T-helper 2 cell treated with Interferon-gamma antibody and Interleukin-4, amounts not matched to agents 5 μg/mL and 100 μg/mL, for 36 hours (primary cell): ENCODE measurements at places on chromosomes 16 and 17.

DNA sequence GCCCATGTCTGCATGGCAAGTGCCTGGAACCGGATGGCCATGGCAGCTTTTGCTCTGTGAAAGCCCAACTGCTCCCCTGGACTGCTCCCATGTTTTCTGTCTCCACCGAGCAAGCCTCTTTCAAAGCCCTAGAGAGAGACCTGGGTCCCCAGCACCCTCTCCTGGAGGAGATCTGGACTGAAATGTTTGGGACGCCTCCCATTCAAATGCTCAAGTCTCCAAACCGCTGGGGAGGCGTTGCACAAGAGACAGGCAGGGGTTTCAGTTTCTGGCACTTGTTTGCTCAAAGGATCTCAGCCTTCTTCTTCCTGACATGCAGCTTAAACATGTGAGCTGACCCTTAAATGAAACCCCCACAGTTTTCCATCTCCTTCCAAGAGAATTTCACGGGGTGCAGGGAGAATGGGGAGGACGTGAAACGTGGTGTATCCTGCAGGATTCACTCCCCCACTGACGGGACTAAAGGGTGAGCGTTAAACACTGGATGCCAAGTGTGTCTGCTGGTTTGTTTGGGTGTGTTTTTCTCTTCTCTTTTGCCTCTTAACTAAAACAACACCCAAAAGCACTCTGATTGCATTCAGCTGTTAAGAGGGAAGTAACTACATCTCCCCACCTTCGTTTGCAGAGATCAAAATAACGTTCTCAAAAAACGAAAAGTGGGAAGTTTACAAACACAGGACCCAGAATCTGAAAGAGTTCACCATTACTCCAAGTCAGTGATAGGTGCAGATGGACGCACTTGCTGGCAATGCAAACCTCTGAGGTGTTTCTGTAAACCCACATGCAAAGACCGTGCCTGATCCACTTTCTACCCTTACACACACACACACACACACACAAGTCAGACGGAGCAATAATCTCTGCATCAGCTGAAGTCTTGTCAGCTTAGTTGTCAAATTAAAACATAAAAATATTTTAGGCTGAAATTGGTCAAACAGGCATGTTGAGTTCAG is 256.9 kb downstream of the C16orf95 start:
- no peak for DNase-seq

DNA sequence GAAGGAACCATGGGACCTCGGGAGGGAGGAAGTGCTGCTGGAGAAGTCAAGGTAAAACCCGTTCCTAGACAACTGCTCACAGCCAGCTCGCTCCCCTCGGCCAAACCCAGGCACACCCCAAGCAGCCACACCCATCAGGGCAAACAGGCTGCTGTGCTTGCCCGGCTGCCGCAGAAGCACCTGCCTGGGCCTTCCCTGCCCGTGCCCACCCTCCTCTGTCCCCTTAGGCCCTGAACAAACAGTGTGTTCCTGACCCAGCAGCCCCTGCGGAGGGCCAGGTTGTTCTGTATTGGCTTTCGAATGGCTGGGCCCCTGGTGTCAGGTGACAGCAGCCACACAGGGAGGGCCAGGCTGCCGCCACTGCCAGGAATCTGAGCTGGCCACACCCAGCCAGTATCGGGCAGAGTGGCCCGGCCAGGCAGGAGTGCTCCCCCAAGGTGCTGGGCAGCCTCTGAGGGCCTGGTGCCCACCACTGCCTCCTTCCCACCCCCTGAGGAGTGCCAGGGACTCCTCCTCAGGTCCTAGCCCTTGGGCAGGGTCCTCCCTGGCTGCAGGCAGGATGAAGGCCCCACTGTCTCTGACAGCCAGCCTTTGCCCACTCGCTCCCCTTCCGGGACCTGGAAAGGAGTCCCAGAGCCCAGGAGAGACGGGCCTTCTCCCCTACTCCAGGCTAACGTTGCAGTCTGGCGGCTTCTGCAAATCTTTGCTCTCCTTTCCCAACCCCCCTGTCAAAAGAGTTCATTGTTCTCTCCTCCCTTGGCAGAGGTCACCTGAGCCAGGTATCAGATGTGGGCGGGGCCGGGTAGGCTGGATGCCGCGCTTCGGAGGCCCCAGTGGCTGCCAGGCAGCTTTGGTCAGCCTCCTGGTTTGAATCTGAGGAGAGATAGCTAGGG is 24.0 kb downstream of the LLGL2 start:
- DNase-seq = no peak

- DNase-seq = no peak
Observed at GRCh38 chr17:3890878-3891219, 2.0 kb downstream of the CAMKK1 start.

DNA sequence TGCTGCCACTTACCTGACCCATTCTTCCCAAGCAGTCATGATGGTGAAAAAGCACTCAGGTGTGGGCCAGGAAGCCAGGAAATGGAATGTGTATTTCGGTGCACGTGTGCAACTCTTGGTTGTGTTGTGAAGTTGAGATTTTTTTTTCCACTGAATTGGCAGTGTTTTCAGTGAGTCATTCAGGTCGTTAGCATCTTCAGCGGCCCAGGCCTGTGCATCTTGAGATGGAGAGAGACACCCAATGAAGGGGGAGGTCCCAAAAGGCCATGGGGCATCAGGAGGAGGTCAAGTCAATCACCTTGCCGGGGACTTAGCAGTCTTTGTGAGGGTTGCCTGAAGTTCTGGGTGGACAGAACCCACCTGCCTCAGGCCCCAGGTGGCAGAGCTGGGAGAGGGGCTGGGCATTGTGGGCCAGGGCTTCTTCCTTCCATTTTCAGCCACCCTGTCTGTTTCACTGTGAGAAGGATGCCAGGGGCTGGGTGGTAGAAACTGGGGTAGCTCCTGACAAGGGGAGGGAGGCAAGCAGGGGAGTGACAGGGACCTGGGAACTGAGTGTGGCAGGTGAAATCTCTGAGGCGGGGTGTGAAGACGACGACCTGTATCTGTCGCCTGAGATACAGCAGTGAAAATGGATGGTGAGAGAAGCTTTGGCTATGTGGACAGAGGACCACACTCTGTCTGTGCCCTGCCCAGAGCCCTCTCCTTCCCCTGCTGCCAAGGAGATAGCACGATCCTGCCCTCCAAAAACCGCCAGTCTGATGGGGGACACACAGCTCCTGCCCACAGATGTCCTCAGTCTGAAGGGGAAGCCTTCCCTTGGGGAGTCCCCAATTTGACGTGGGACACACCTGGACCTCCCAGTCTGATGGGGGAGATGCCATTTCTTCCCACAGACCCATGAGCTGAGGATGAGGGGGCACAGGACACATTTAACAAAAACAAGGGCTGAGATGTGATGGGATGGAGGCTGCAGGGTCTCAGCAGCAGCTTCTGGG is 11.9 kb downstream of the TBKBP1 start:
- DNase-seq = peak; percentile 57

GRCh38 chr17:41801374-41802271 is 10.1 kb downstream of the P3H4 start:
- DNase-seq = peak; percentile 52

GRCh38 chr16:11783319-11784037 is 13.6 kb downstream of the ZC3H7A start:
- DNase-seq = peak; percentile 70
